Kidney epithelial cell (primary cell): ENCODE measurements at places on chromosomes 12 and 14.

- DNase-seq, result no peak
These were observed 466.5 kb downstream of the PRKD1 start for GRCh38 chr14:29461101-29461500.

DNA sequence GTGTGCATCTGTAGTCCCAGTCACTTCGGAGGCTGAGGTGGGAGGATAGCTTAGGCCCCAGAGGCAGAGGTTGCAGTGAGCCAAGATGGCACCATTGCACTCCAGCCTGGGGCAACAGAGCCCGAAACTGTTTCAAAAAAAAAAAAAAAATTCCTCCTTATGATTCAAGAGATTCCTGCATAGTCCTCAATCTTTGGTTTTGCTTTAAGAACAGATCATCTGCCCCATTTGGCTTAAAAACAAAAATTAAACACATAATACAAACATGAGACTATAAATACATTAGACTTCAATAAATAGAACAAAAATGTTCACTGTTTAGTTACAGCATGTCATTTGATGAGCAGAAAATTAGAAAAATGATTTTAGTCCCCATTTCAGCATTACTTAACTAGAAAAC is 131.2 kb downstream of the PAWR start:
- no peak for DNase-seq

GRCh38 chr12:85057370-85057963 is 21.3 kb downstream of the LRRIQ1 start:
- no peak for DNase-seq

GRCh38 chr12:84955298-84955697 is 42.7 kb upstream of the SLC6A15 start:
- DNase-seq, result no peak

GRCh38 chr12:64900540-64900939 is 76.1 kb downstream of the TBC1D30 start:
- no peak for DNase-seq

GRCh38 chr14:100307766-100308426 is 1.7 kb upstream of the SLC25A29 start:
- no peak for DNase-seq

DNA sequence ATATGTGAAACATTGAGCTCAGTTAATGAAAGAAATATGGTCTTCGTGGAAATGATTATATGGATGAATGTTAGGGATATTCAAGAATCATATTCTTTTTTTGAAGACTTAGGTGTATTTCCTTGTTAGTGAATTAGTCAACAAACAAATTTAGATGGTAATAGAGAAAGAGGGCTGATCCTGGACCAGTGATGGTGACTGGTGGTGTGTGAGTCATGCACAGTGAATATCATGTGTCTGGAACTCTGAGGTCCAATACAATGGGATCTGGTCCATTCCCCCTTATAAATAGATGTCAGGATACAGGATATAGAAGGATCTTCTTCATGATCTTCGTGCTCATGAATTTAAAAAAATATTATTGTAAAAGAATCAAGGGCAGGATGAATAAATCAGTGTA is 64.4 kb upstream of the RTL1 start:
- no peak for DNase-seq

GRCh38 chr12:25852792-25853191 is 105.7 kb upstream of the RASSF8 start:
- DNase-seq, result no peak

DNA sequence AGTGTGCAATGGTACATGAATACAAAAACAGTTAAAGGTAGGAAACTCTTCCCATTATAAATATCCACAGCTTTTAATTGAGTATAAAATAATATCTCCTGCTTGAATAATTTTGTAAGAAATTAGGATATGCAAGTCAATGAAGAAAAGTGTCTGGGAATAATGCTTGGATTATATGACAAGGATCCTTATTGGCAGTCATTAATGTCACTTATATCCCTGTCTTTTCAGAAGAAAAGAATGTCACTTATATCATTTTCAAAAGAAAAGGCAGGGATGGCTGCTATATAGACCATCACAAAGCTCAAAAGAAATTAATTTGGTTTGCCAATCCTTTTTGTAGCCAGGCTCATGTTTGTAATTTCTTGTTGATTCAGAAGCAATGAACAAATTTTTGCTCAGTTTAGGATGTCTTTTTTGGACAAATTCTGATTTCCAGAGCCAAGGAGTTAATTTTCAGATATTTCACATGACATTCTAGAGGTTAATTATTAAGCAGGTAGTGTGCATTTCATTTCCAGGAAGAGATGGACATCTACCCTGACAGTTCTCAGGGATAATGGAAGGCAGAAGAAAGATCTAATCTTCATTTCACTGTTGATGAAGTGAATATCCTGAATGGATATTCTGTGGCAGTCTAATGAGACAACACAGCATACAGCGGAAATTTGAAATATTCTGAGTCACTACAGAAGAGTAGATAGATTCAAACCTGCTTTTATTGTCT is 299.8 kb downstream of the RPS29 start:
- DNase-seq, result no peak

- DNase-seq, result no peak
These were observed 6.8 kb upstream of the PAX9 start for GRCh38 chr14:36654794-36655381.

DNA sequence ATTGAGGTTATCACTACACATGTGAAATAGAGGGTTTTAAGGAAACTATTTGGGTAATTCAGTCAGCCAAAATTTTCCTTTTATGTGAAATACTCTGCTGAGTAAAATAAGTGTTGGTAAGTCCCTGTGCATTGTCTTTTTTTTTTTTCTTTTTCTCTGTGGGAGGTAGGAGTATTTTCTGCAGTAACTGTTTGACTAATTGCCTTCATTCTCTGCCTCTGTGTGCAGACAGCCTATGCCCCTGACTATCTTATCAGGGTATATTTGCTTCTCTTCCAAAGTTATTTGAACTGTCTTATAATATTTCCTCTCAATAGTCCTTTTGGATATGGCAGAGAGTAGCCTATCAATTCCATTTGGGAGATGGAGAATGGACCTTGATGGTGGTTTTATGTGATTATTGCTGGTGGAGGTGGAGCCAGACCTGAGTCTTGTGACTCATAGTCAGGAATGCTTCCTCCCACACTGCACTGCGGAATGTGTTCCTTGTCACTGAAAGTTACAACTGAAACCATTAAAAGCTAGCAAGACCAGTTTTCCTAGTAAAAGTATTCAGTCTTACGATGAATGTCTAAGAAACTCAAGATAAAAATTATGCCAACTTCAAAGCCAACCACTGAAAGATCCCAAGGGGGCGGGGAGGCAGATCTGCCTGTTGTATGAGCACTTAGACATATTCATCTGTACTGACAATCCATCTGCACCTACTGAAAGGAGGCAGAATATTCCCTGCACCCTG is 40.9 kb upstream of the STXBP6 start:
- DNase-seq, result peak; percentile 57

GRCh38 chr14:57480051-57480450 is 13.6 kb downstream of the CCDC198 start:
- no peak for DNase-seq

- no peak for DNase-seq
These were observed 73.0 kb upstream of the FICD start for GRCh38 chr12:108442067-108442466.

GRCh38 chr14:97198813-97199212 is 401.6 kb downstream of the VRK1 start:
- DNase-seq, result no peak

DNA sequence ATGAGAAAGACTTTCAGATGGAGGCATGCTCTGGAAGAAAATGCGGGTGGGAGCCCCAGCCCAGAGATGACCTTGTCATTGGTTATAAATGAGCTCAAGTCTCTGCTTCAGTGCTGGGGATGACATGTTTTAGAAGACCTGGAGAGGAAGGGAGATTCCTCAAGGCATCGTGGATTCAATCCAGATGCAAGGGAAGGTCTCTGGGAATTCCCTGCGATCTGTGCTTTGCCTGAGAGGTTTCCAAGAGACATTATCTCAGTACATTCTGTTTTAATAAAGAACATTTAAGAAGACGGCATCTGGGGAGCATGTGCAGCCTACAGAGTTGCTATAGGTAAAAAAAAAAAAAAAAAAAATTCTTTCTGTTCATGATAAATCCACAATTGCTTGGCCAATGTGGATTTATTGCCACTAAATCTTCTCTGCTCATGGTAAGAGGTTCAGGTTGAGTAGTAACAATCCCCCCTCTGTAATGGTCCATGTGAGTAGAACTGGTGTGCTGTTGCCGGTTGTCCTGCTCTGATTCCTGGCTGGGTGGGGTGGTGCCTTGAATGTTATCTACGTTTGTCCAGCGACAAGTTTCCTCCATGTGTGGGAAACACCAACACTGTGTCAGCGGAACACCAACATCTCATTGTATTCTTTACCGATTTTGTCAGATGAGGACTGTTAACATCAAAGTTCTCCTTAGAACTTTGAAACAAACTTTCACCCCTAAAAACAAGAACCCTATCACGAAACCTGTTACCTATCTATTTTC is 230.0 kb downstream of the MSRB3 start:
- DNase-seq, result no peak

DNA sequence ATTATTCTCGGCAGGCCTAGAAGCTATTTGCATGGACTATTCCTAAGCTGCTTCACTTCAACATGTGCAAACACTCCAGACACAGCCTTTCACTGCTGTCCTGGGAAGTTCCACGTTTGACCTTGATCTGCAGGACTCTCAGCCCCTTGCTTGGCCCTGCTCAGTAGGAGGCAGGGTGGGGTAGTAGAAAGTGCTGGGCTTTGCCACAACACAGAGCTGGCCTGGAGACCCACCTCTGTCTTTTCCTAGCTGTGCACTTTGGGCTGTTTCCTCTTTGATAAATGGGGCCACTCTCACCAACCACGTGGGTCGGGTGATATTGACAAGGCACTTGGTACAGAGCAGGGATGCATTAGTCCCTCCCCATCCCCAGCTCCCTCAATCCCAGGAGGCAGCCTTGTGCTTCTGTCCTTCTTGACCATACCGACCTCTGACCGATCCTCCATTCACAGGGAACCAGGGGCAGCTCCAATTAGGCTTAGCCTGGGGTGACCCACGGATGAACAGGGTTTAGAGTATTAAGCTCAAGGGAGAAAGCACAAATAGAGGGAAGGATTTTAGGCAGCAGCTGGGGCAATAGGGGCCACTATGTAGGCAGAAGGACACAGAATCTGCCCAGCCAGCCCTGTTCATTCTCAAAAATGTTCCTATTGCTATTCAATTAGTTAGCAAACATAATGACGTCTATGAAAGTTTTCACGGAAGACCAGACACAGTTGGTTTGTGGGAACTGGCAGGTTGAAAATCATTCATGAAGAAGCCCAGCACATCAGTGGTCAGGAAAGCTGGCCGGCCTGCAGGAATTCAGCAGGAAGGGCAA is 63.3 kb downstream of the SYNE3 start:
- no peak for DNase-seq

DNA sequence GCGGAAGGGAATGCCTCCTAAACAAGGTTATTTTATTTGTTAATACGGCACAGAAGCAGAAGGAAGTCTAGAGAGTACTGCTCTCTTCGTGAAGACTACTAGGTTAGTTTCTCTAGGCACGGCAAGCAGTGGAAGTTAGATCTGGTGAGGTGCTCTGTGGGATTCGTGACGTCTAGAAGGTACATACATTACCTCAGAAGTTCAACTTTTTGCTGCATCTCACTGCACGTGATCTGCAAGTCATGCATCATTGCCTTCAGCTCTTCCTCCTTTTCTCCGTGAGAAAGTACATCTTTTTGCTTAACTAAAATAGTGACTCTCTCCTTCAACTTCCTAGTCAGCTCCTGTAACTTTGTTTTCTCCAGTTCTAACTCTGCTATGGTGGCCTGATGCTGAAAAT is 74.7 kb downstream of the NIN start:
- no peak for DNase-seq

DNA sequence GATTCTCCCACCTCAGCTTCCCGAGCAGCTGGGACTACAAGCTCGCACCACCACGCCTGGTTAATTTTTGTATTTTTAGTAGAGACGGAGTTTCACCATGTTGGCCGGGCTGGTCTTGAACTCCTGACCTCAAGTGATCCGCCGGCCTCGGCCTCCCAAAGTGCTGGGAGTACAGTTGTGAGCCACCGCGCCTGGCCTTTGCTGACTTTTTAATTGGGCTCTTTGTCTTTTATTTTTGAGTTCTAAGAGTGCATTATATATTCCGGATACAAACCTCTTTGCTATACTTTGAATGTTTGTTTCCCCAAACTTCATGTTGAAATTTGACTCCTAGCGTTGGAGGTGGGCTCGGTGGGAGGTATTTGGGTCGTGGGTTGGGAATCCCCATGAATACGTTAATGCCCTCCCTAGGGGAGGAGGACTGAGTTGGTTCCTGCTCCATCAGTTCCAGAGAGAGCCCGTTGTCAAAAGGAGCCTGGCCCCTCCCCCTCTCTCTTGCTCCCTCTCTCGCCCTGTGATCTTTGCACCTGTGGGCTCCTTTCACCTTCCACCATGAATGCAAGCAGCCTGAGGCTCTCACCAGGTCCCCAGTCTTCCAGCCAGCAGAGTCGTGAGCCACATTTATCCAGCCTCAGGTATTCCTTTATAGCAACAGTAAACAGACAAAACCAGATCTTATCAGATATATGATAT is 103.2 kb upstream of the EVL start:
- no peak for DNase-seq

DNA sequence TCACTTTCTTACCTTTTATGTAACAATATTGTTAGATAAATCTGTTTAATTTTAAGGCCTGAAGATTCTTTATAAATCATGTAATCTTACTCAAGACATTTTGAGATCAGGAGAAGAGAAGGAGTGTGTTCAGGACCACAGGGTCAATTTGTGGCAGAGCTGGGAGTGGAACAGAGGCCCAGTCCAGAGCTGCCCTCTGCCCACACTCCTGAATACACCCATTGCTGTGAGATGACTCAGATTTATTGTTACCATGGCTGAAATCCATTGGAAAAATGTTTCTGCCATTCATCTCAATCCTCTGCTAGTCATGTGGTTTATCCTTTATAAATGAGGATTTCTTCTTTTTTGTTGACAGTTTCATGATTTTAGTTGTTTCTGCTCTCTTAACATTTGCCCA is 100.5 kb upstream of the STXBP6 start:
- DNase-seq, result no peak

DNA sequence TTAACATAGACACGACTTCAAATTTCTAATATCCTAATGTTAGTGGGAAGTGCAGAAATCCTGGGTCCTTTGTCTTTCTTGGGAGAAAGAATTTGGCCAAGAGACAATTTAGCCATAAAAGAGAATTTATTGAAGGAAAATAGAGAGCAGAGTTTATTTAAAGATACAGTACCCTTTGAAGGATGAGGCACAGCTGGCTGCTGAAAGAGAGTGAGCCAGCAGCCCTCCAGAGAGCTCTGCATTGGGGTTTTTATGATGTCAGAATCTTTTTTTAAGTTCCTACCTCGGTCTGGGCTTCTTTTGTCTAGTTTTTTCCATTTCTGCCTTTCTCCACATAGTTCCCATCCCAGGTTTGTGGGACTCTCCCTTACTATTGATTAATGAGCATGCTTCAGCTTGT is 37.5 kb downstream of the CCER1 start:
- no peak for DNase-seq

- DNase-seq, result peak; percentile 44
These were observed 12.5 kb upstream of the FOXN3 start for GRCh38 chr14:89429199-89430181.

GRCh38 chr14:92863286-92864080 is 59.5 kb upstream of the CHGA start:
- no peak for DNase-seq

GRCh38 chr14:96257056-96257455 is 1.0 kb downstream of the BDKRB1 start:
- no peak for DNase-seq

- DNase-seq, result no peak
These were observed 225.4 kb downstream of the GALC start for GRCh38 chr14:87767567-87767901.

GRCh38 chr12:20063116-20063515 is 305.2 kb upstream of the PDE3A start:
- no peak for DNase-seq
